Right kidney (tissue), 9 donors: ENCODE measurements at places on chromosomes 4 and X.

DNA sequence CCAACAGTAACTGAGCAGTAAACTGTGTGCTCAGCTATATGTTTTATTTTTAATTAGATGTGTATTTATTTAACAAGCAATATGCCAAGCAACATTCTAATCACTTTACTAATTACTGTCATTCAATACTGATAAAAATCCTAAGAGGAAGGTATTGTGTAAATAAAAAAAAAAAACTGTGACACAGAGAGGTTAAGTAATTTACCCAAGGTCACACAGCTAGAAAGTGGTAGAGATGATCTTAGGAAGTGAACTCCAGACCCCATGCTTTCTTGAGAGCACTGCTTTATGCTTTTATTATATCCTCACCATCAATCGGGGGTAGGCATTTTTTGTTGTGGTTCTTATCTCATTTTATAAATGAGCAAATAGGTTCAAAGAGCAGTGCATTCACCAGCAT is 417.1 kb downstream of the RAB28 start:
- DNase-seq = no peak

- no peak for DNase-seq
Measured at GRCh38 chr4:53512608-53513007, 78.7 kb downstream of the LNX1 start.

GRCh38 chrX:154990496-154990895 is 32.0 kb downstream of the F8 start:
- no peak for DNase-seq

- no peak for DNase-seq
Measured at GRCh38 chrX:150372280-150372679, 9.2 kb downstream of the MAMLD1 start.
